Stimulated activated CD4-positive, alpha-beta T cell treated with anti-CD3 and anti-CD28 coated beads, Interleukin-2, amount 100 ng/mL, for 48 hours (primary cell): ENCODE measurements at places on chromosomes 16 and 17.

GRCh38 chr16:84888450-84888849 is 68.7 kb downstream of the CRISPLD2 start:
- no peak for DNase-seq

DNA sequence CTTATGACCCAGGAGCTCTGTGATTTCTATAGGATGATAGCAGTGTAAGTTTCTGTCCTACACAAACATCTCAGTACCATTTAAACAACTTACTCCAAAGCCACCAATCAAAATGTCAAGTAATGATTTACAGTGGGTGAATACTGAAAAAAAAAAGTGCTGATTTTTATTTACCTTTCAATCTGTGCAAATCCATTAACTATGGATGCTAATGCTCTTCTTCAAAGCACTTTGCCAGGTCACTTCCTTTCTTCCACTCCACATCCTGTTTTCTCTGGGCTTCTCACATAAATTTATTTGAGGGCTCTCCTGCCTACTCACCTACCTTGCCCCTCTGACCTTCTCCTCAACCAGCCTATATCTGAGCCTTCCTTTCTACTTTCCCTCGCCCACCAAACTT is 101.6 kb downstream of the SKAP1 start:
- no peak for DNase-seq

DNA sequence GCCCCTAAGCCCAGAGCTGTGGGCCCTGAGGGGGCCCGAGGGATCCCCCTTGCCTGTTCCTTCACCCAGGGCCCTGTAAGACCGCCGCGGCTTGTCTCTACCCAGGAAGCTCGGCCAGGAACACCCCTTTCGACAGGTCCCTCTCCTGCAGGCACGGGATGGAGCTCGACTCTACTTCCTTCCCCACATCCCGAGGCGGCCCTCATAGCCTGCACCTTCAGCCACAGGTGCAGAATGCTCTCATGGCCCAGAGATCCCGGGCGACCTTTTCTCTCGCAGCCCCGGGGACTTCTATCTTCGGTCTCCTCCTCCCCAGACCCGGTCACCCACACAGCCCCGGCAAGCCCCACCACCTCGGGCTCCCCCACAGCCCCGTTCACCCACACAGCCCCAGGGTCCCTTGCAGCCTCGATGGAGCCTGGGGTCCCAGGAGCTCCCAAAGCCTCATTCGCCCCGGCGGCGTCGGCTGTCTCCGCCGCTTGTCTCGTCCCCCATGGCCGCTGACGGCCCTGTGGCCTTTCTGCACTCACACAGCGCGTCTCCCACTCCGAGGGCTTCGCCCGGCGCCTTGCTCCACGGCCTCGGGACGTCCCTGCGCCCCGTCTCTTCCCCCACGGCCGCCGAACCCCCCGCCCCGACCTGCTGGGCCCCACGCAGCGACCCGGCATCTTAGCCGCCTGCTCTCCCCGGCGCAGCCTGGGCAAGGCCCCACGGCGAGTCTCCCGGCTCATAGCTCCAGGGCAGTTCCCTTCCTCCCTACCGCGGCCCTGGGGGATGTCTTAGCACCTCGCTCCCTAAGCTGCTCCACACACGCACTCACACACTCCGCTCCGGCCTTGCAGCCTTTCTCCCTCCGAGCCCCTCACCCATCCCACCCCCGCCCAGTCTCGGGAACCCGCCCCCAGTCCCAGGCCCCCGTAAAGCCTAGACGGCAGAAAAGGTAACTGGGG is 650 bp downstream of the KIAA0753 start:
- DNase-seq = no peak

DNA sequence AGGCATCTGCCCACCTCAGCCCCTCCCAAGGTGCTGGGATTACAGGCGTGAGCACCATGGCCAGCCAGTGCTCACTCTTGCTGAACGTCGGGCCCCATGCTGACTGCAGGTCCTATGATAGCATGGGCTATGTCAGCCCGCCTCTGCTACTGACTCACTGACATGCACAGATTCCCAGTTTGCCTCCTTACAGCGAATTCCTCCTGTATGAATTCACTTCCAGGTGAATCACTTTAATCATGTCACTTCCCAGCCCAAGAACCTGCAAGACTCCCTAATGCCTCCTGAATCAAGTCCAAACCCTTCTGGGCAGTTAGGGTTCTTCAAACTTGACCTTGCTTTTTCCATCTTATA is 16.1 kb upstream of the UBTF start:
- no peak for DNase-seq

DNA sequence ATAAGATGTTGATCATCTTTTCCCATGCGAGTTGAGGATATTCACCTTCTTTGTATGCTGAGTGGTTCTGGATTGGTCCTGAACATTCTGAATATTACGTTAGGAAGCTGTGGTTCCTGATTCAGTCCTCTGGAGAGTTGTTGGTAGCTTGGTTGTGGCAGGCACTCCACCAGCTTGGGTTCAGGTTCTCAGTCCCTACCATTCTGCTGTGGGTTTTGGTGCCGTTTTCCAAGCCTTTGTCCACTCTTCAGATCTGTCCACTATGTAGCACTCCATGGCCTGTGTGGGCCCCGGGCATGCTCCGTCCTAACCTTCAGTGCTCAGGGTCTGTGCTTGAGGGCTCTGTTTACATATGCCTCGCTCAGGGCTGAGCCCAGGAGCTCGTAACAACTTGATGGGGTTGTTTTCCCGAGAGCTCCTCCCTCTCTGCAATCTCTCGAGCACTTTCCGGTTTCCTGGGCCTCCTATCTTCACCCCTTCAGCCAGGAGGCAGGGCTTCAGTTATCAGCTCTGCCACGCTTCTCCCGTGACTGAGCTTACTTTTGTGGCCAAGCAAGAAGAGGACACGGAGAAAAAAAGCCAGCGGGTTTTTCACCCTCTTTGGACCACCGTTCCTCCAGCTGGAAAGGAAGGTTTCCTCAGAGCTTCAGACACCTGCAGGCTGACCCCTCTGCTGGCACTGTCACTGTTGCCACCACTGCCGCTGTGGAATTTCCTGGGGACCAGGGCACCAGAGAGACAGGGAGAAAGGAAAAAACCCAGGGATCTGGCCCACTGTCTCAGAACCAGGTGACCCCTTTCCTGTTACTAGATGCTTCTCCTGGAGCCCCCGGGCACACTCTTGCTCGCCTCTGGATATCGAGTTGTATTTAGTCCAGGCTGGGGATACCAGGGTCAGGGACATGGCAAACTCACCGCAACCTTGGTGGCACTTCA is 19.6 kb downstream of the KIAA0513 start:
- DNase-seq = no peak

GRCh38 chr17:12522743-12523183 is 142.9 kb upstream of the MYOCD start:
- no peak for DNase-seq

GRCh38 chr17:37045351-37045922 is 96.7 kb downstream of the AATF start:
- DNase-seq = no peak
